ENCODE measurements at places on chromosomes 6 and 20.
A peak's percentile ranks its signal among the peaks of the same experiment; 100 is the strongest.

- DNase-seq: no peak
These were observed 1.9 kb downstream of the HLA-DPA1 start for GRCh38 chr6:33071569-33071968.

- DNase-seq: no peak
These were observed 12.3 kb downstream of the DYNLT2 start for GRCh38 chr6:169738976-169739529.

GRCh38 chr6:26322645-26323482 lies 42.1 kb upstream of the BTN3A2 start:
- peak; percentile 92 for DNase-seq

GRCh38 chr20:14449323-14449722 lies 111.9 kb upstream of the FLRT3 start:
- DNase-seq: no peak

GRCh38 chr6:26493258-26493657 lies 6.8 kb upstream of the BTN1A1 start:
- no peak for DNase-seq

- no peak for DNase-seq
These were observed 104.9 kb downstream of the SLX4IP start for GRCh38 chr20:10539818-10540553.

- DNase-seq: no peak
These were observed 14.4 kb downstream of the SRXN1 start for GRCh38 chr20:638579-638978.

GRCh38 chr6:54236984-54237383 lies 71.3 kb upstream of the TINAG start:
- DNase-seq: no peak

- no peak for DNase-seq
These were observed 149.9 kb upstream of the PTPN1 start for GRCh38 chr20:50360218-50360672.

- DNase-seq: no peak
These were observed 572.0 kb downstream of the KIF16B start for GRCh38 chr20:16001286-16001685.

GRCh38 chr6:107490566-107491137 lies 735 bp downstream of the SOBP start:
- DNase-seq: no peak
